ENCODE measurements at places on chromosomes 7 and 10.
A peak's percentile ranks its signal among the peaks of the same experiment; 100 is the strongest.

DNA sequence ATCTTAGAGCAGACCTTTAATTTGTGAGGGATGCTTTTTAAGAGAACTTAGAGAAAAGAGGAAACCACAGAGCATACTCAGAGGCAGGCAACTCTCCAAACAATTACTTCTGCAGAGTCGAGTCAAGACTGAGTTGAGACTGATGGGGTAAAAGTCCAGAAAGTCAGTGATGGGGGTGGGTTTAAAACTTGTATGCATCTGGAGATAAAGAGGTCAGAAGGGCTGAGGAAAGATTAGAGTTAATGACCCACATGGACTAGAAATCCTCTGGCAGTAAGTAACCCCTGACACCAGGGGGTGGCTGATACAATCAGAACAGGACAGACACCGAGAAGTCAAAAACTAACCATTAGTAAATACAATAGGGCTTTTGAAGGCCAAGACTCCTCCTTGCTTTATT is 42.4 kb upstream of the SEPTIN7 start:
- DNase-seq, result peak; percentile 6

- DNase-seq, result no peak
Measured at GRCh38 chr7:143216151-143216550, 5.7 kb upstream of the TAS2R40 start.

- DNase-seq, result no peak
Measured at GRCh38 chr7:33673029-33673700, 232.2 kb upstream of the BMPER start.

GRCh38 chr10:84957427-84957826 is 629.0 kb downstream of the CCSER2 start:
- DNase-seq, result no peak

- no peak for DNase-seq
Measured at GRCh38 chr10:67622511-67622910, 73.5 kb downstream of the CTNNA3 start.

DNA sequence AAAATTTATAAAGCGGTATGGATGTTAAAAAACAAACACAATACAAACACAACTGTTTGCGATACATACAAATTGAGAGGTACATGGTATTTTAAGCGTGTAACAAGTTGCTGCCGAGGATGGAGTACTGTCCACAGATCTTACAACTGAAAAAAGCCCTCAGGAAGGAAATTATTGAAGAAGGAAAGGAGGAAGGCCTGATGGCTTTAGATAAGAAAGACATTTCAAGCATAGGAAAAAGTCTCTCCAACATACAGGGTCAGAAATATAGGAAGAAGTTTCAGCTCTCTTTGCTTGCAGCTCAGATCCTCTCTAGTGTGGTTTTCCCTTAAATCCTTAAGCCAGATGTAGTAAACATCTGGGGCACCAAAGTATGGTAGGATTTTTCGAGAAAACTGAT is 25.0 kb downstream of the RBM28 start:
- no peak for DNase-seq

DNA sequence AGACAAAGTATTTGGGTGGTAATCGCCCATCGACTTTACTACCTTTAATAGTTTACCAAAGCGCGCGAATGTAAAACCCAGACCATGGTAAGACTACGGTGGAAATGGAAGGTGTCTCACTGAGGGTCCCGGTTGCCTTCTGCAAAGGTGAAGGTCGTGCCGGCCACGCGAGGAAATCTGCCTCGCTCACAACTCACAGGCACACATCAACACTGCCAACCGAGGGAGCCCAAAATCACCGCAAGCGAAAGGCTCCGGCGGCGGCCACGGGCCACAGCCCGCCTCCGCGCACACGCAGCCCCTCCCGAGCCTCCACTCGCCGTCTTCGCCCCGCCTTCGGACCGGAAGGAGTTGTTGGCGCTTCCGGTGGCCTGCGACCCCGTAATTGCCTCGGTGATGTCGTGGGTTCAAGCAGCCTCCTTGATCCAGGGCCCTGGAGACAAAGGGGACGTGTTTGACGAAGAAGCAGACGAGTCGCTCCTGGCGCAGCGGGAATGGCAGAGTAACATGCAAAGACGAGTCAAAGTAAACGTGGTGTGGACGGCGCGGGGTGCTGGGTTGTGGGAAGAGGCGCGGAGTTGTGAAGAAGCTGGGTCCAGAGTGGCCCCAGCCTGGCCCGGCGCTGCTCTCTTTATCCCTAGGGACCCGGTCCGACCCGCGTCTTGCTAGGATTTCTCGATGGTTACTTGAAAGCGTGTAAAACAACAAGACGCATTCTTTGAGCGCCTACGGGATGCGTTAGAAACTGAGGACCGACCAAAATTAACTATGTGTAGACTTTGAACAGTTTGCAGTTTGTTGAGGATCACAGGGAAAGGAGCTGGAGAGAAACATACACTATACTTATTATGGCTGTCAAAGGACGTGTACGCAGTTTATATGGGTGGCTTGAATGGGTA is at the start of gene YAE1:
Gene YAE1, plus strand, starts transcription at position 382 of the 899 bp plus-strand sequence. Its CDS starts 15 bp downstream, at position 397.
- DNase-seq, result peak; percentile 88

DNA sequence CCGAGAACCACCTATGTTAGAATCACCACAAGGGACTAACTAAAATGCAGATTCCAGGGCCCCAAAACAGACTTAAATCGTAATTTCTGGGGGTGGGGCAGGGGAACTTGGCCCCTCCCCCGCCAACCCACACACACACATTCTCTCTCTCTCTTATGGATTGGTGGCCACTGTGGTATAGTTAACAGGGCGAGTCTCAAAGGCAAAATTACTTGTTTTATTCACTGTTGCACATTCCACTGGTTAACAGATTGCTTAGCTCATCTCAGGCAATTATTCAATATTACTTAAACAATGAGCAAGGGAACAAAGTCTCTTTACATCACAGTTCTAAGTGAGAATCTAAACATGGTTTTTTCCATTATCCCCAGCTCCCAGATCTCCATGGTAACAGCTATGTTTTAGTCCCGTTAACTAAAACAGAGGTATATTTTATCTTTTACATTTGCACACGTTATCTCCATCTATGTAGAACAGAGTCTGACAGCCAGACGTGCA is 38.5 kb downstream of the IGF2BP3 start:
- no peak for DNase-seq

Data from germinal center (tissue), 1 donor.